ENCODE measurements at places on chromosomes 3 and 15. TPM values are rescaled to one million over a fixed set of nuclear protein-coding genes. Genes with fewer than 3 reads are reported as not detected.

The GOLGA6L4 gene
- polyA plus RNA-seq, result 0.53 TPM

DNA sequence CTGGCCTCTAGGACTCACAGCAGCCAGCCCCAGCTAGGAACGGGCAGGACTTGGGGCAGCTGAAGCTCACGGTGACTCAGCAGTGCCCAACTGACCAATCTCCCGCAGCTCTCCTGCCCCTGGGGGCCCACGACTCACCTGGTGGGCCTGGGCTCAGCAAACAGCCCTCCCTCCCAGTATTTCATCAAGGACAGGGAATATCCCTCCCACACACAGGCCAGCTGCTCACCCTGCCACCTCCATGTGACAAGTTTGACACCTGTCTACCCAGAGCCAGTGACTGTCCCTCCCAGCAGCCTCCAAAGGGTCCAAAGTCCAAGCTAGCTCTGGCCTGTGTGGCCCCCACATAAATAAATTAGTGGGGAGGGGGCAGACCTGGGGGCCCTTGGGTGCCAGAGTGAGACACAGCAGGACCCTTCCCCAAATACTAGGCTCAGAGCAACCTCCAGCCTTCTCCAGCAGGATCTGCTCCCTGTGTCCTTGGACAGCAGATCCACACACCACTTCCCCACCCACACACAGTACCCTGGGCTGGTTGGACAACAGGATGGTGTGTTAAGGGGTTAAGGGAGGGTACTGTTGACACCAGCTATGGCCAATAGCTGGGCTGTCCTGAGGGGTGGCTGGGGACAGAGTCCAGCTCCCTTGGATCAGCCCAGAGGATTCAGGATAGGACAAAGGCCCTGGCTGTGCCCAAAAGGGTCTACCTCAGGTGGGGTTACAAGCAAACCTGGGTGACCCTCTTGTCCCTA lies 4.3 kb downstream of the GNAT1 start:
- no peak for DNase-seq

DNA sequence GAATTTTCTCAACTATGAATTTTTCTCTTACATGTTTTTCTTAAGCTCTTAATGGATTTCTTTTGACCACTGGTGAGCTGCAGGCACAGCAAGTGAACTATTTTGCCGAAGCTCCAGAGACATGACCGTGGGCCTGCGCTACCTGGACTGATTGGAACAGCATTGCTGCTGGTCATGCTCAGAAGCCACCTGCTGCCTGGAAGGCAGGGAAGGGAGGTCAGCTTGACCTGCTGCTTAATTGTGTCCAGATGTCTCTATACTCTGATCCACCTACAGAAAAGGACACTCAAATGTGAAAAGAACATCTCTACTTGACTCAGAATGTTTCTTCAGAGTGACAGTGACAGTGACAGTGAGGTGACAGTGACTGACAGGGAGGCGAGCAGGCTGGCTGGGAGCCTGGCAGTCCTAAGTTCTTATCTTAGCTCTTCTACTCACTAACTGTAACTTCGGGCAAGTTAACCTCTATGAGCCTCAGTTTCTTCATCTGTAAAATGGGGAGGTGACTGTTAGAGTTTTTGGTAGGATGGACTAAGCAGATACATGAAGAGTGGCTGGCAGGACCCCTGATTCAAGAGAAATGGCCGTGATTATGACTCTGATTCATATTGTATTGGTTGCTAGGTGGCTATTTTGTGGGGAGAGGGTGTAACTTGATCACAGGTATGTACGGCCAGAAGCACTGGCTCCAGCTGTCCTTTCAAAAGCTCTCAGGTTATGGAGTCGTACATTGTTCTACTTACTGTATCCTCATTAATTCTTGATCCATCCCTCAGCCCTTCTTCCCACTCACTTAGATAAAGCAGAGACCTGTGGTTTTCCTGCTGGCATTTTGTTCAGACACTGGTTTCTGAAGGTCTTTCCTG lies 54.8 kb upstream of the DLG1 start:
- no peak for DNase-seq

- DNase-seq, result no peak
Observed at GRCh38 chr3:66486646-66487045, 14.2 kb downstream of the LRIG1 start.

GRCh38 chr3:54520060-54520459 lies 397.7 kb downstream of the CACNA2D3 start:
- no peak for DNase-seq

GRCh38 chr3:38121451-38121831 lies 15.5 kb downstream of the ACAA1 start:
- no peak for DNase-seq

The ACTRT3 gene
- polyA plus RNA-seq, result 3.0 TPM

DNA sequence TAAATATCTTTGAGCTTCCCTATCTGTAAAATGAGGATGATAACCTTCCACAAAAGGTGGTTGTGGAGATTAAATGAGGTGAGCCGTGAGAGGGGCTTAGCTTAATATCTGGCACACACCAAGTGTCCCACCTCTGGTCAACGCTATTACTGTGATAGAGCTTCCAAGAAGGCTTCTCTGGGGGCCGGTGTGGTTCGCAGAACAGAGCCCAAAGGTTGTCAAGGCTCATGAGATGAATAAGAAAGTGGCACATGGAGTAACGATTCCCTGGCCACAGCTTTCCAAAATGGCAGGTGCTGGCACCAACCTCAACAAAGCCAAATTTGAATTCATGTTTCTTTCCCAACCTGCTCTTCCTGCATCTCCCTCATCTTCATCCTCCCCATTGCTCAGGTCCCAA lies 10.4 kb downstream of the KY start:
- DNase-seq, result no peak

- DNase-seq, result no peak
Observed at GRCh38 chr3:161475905-161476304, 20.7 kb upstream of the OTOL1 start.

The REC114 gene
- polyA plus RNA-seq, result 0.12 TPM

DNA sequence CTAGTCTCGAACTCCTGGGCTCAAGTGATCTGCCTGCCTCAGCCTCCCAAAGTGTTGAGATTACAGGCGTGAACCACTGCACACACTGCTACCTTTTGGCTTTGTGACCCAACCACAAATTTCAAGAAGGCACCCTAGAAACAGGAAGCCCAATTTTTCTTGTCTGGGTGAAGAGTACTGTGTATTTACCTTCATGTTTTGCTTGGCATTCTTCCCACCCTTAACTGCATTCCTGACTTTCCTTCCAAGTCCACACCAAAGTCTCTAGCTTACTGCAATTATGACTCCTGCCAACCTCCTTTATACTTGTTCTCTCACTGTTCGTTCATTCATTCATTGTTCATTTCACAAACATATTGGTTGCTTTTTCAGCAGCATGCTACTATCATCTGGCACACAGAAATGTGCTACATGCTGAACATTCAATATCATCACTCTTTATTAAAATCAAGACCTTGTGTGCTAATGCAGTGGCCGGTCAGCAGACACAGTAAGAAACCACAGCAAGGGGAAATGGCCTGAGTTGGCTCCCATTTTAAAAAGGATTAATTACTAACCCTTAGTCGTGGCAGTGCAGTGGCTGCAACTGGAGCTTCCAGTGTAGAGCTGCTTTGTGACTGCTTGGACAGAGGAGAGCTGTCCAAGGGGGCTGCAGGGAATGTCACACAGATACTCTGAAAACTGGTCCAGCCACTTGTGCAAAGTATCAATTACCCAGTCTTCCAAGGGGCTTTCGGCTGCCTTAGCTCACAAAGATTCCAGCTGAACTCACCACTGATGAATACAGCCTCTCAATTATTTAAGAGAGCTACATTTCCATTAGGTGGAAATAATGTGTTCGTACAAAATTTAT lies 94.0 kb downstream of the ETFA start:
- no peak for DNase-seq

DNA sequence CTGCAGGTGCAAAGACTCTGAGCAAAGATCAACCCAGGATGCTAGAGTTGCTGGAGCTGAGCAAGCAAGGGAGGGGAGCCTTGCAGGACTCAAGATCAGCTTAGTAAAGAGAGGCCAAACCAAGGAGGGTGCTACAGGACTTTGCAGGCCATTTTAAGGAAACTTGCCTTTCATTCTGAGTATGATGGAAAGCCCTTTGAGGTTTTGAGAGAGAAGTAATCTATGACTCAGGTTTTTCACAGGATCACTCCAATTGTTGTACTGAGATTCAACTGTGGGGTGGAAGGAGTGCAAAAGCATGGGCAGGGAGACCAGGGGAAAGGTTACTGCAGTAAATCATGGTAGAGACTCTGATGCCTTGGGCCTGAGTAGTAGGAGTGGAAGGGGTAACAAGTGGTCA lies 260.4 kb upstream of the GPR149 start:
- DNase-seq, result no peak

DNA sequence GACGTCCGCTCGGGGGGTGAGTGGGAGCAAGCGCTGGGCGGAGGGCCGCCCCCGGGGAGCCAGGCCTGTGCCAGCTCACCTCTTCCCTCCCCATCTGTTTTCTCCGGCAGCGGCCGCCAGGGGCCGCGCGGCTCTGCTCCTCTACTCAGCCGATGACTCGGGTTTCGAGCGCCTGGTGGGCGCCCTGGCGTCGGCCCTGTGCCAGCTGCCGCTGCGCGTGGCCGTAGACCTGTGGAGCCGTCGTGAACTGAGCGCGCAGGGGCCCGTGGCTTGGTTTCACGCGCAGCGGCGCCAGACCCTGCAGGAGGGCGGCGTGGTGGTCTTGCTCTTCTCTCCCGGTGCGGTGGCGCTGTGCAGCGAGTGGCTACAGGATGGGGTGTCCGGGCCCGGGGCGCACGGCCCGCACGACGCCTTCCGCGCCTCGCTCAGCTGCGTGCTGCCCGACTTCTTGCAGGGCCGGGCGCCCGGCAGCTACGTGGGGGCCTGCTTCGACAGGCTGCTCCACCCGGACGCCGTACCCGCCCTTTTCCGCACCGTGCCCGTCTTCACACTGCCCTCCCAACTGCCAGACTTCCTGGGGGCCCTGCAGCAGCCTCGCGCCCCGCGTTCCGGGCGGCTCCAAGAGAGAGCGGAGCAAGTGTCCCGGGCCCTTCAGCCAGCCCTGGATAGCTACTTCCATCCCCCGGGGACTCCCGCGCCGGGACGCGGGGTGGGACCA lies 632 bp upstream of the CRELD1 start:
- peak; percentile 91 for DNase-seq

GRCh38 chr15:27884726-27885125 lies 214.4 kb downstream of the OCA2 start:
- no peak for DNase-seq

The SLC2A2 gene
- polyA plus RNA-seq, result not detected

The MFAP1 gene
- polyA plus RNA-seq, result 23.6 TPM

The LRTM1 gene
- not detected for polyA plus RNA-seq

DNA sequence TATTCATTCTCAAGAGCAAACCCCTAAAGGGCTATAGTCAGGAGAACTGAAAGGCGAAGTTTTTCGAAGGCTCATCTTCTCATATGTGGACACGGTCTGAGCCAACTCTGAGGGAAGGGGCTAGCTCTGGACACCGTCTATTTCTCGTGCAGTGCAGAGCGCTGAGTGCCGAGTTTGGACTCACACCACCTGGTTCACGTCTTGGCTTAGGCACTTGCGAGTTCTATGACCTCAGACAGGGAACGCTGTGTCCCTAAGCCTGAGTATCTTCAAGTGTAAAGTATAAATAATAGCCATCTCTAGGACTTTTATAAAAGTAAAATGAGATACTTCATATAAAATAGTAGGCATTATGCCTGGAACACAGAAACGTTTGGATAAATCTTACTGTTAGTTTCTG lies 223.7 kb downstream of the FMN1 start:
- DNase-seq, result no peak

GRCh38 chr3:24545887-24546286 lies 51.2 kb upstream of the THRB start:
- DNase-seq, result no peak

GRCh38 chr3:39232859-39233258 lies 40.5 kb upstream of the XIRP1 start:
- DNase-seq, result no peak

DNA sequence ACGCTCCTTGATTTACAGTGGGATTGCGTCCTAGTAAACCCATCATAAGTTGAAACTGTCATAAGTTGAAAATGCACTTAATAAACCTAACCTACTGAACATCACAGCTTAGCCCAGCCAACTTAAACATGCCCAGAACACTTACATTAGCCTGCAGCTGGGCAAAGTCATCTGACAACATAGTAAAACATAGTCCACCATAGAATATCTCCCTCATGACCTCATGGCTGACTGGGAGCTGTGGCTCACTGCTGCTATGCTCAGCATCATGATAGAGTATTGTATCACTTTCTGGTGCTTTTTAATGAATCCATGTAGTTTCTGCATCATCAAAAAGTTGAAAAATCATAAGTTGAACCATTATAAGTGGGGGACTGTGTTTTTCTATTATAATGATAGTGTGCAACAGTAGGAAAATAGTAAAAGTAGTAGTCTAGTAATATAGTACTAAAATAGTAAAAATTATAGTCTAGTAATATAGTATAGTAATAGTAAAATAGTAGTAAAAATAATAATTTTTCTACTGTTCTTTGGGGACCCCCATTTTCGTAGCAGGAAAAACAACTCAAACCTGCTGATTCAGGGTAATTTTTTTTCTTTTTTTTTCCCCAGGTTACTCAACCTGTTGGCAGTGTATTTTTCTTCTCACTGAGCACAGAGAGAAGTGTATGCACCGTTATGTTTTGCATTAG lies 233.5 kb downstream of the MYRIP start:
- DNase-seq, result no peak

DNA sequence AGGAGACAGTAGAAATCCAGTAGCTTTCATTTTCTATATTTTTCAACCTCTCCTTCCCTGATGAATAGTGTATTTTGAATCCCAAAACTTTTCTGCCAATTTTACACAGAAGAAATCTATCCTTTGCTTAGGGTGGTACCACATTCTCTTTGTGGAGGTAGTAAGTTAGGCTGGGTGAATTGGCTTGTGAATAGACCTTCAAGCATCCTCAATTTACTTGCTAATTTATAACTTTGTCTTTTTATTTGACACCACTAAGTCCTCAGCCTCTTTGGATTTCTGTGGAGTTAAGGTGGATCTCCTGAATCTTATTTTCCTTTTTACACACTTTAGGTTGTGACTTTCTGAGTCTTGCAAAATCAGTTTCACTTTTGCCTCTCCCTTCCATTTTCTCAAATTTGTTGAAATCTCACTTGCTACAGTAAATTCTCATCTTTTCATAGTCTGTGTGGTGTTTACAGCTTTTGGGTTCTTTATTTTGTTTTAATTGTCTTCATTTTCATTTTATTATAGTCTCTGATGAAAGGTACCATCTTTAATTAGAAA lies 5.7 kb upstream of the PLSCR1 start:
- DNase-seq, result no peak

DNA sequence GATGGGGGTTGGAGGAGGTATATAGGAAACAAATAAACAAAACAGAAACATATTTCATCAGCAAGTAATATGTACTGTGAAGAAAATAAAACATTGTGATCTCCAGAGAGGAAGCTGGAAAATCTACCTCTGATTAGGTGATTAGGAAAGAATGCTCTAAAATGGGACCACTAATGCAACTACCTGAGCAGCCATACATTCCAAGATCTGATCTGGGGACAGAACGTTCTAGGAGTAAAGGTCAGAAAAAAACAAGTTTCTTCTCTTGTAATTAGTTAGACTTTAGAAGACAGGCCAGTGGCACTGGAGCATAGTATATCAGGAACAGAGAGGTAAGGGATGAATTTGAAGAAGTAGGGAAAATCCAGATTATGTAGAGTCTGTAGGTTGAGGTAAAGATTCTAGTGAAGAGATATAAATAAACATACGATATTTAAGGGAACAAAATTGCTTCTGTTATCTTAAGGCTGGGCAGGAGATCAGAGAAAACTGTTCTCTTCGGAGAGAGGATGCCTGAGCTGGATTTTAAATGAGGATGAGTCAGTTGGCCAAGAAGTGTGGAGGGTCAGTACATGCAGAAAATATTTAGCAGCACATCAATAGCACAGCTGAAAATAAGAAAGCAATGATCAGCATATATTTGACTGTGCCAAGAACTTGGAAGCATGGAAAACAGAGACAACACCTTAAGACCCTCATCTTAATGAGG lies 429.5 kb downstream of the NLGN1 start:
- no peak for DNase-seq
